Activated CD4-positive, alpha-beta T cell treated with anti-CD3 and anti-CD28 coated beads for 48 hours (primary cell): ENCODE measurements at places on chromosomes 3 and 15.
A peak's percentile ranks its signal among the peaks of the same experiment; 100 is the strongest.

- DNase-seq = no peak
These were observed 79.5 kb downstream of the CHRD start for GRCh38 chr3:184459355-184459754.

GRCh38 chr3:12963231-12963896 lies 109.9 kb downstream of the IQSEC1 start:
- DNase-seq = peak; percentile 56

DNA sequence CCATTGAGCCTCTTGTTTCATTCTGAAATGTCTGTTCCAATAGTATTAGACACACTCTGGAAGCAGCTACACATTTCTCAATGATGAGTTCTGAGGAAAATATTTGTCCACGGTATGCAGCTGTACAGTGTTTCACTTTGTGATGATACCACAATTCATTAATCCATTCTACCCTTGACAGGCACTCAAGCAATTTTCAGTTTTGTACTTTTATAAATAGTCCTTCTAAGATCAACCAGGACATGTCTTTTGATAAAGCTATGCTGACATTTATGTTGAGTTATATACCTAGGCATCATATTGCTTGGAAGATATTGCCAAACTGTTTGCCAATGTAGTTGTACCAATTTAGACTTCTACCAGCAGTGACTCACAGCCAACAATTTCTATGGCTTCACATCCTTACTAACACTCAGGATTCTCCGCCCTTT lies 165.1 kb upstream of the COL8A1 start:
- no peak for DNase-seq

DNA sequence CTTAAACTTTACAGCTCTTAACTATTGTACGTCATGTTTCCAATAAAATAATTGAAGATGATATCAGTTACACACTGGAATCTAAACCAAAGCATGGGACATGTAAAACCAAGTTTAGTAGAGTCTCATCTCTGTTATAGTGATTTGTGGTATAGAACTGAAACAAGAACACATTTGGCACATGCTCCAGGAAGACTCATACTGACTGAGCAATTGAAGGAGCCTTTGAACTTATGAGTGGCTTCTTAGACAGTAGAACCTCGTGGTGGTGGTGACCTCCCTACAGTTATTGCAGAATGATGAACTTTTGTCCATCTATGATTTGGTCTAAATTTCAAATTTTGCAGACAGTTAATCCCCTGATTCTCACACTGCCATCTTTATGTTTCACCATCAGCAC lies 729.7 kb downstream of the ROBO1 start:
- DNase-seq = no peak

DNA sequence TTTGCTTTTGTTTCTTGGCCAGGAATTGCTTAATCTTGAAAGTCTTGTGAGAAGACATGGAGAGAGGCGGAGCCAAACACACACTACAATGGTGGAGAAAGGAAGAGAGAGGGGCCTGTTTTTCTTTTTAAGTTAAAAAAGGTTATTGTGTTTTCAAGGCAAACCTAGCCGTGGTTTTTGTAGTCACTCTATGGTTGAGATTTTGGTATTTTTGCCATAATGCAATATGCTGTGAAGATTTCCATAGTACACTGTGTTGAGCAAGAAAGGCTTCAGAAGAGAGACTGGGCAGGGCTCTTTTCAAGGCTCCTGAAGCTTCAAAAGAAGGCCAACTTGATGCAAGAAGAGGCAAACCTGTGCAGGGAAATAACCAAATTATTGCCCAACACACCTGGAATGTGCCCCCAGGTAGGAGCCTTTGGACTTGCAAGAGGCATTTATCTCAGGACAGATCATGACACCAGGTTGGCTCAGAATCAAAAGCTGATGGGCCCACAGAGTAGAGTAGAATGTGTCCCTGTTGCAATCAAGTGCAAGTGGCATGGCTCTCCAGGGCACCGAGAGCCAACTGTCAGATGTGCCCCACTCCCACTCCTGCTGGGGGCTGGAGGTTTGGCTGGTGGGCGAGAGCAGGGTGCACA lies 22.1 kb downstream of the AMOTL2 start:
- no peak for DNase-seq

GRCh38 chr3:47158208-47158607 lies 5.7 kb downstream of the SETD2 start:
- DNase-seq = no peak

DNA sequence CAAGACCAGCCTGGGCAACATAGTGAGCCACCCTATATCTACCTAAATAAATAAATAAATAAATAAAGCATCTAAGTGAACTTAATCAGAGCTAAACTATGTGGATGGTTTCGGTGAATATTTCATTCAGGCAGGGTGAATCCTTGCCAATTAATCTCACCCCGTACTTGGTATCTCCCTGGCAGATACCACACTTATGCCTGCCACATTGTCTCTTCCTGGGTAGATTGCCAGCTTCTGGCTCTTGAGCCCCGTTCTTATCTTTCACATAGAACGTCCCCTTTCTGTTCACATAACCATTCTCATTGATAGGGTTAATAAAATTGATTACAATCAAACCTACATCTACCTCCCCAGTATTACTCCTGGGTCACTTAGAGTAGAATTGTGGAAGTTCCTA lies 7.0 kb downstream of the SNAP23 start:
- DNase-seq = no peak

DNA sequence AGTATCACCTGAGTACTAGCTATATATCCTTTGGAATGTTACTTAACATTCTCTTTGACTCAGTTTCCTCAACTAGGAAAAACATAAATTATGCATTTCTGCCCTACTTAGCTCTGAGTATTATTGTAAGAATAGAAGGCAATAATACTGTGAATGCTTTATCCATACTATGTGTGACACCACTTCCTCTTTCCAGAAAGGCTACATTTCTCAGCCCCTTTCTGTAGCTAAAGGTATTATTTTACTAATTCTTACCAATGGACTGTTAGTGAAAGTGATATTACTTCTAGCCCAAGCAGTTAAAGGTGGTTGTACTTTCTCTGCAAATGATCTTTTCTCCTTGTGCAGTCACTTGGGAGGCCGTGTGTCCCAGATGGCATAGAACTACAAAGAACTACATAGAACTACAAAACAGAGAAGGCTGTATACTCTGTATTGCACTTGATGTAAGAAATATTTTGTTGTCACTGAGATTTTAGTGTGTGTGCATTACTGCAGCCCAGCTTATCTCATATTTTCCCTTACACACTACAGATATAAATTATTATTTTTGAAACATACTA lies 35.1 kb downstream of the MYH15 start:
- no peak for DNase-seq

- no peak for DNase-seq
These were observed 244.5 kb downstream of the RBMS3 start for GRCh38 chr3:29525254-29525881.

- no peak for DNase-seq
These were observed 21.3 kb upstream of the LRRC58 start for GRCh38 chr3:120370463-120370862.
